ENCODE measurements at places on chromosomes 3 and 15.

DNA sequence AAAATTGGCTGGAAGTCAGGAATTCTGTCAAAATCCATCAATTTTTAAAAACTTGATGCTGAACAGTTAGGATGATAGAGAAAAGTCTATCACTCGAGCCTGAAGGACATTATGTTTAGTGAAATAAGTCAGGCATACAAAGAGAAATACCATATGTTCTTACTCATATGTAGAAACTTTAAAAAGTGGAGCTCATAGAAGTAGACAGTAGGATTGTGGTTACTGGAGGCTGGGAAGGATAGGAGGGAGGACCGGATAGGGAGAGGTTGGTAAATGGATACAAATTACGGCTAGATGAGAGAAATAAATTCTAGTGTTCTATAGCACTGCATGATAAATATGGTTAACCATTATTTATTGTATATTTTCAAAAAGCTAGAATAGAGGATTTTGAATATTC lies 389.5 kb upstream of the RASGRP1 start:
- DNase-seq: no peak

- DNase-seq: peak; percentile 38
Measured at GRCh38 chr3:10703875-10704274, 112.2 kb upstream of the SLC6A11 start.

DNA sequence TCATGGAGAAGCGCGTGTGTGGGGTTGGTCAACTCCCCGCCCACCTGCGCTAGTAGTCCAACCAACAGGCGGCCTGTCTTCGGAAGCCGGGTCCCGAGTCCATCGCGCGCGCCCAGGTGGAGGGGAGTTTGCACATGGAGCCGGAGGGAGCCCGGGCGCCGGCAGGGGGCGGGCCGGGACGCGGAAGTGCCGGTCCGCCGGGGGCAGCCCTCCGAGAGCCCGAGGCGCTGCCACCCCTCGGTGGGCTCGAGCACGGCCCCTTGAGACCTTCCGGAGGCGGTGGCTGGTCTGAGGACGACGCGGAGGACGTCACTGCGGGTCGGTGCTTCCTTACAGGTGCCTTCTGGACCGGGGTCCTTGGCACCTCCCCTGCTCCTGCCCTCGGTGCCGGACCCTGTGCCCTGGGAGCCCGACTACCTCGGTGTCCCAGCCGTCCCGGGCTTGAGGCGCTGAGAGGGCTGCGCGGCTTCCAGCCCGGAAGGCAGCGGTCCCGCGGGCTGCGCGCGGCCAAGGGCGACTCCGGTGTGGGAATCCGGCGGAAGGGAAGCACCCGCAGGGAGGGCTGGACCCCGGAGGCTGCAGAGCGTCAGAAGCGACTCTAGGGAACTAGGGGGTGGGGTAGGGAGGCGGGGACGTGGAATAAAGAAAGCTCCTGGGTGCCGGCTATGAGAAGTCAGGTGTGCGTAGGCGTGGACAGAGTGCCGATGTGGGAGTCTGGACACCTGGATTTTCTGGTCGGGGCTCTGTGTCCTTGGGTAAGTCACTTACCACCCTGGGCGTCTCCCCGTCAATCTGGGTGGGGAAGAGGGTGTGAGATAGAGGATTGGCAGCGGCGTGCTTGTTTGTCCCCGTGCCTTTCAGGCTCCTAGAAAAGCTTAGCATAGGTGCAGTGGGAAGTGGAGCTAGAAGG lies 212.3 kb downstream of the FGF12 start:
- DNase-seq: no peak

DNA sequence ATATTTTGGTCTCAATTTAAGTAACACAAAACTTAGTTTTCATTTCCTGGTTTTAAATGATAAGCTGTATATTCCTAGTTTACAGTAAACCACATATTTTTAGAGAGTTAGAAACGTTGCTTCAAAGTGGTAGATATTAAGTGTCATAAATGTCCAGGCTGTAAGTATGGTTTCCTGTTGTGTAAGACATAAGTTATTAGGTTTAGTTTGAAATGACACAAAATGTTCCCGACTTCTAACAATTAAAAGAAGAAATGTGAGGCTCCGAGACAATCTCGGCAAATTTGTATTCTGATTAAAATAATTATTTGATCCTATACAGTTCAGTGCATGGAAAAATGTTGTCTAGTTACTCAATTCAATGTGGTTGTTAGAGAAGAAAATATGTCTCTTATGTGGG lies 387.3 kb downstream of the EPHA3 start:
- no peak for DNase-seq

GRCh38 chr3:102240720-102241119 lies 194.1 kb upstream of the ZPLD1 start:
- no peak for DNase-seq

- DNase-seq: no peak
Measured at GRCh38 chr3:14462738-14463137, 60.3 kb downstream of the SLC6A6 start.

DNA sequence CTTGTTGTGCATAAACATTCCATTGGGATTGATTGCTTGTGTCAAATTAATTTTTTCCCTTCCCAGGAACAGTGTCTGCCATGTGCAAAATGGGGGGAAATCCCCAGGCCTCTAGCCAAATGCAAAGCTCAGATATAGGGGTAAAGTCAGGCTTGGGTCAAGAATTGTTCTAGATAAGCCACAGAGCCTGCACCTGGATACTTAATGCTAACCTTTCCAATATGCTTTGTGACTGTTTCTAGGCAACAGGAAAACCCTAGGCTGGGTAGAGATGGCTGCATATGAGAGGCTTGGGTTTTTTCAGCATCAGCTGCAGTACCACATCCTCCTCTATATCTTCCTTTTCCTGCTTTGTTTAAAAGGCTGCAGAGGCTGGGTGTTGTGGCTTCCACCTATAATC lies 61.9 kb upstream of the ROPN1 start:
- no peak for DNase-seq

GRCh38 chr15:66948294-66948693 lies 117.1 kb upstream of the SMAD3 start:
- DNase-seq: no peak

DNA sequence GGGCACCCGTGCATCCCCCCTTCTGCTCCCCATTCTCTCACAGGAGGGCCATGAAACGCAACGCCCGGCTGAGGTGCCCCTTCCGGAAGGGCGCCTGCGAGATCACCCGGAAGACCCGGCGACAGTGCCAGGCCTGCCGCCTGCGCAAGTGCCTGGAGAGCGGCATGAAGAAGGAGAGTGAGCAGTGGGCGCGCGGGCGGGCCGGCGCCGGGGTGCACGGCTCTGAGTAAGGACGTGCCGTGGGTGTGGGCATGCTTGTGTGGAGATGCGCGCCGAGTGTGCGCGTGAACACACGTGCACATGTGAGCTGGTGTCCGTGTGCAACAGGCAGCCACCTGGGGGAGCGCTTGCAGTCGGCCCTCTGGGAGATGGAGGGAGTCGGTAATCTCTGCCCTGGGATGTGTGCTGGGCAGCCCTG lies 28.1 kb downstream of the NR1I2 start:
- no peak for DNase-seq

- no peak for DNase-seq
Measured at GRCh38 chr3:100010087-100010417, 104.2 kb downstream of the FILIP1L start.

- no peak for DNase-seq
Measured at GRCh38 chr3:72163809-72164634, 379.1 kb upstream of the PROK2 start.

- no peak for DNase-seq
Measured at GRCh38 chr15:90596943-90597342, 67.2 kb downstream of the CRTC3 start.

- DNase-seq: peak; percentile 93
Measured at GRCh38 chr3:123642182-123642956, 57.5 kb upstream of the HACD2 start.

DNA sequence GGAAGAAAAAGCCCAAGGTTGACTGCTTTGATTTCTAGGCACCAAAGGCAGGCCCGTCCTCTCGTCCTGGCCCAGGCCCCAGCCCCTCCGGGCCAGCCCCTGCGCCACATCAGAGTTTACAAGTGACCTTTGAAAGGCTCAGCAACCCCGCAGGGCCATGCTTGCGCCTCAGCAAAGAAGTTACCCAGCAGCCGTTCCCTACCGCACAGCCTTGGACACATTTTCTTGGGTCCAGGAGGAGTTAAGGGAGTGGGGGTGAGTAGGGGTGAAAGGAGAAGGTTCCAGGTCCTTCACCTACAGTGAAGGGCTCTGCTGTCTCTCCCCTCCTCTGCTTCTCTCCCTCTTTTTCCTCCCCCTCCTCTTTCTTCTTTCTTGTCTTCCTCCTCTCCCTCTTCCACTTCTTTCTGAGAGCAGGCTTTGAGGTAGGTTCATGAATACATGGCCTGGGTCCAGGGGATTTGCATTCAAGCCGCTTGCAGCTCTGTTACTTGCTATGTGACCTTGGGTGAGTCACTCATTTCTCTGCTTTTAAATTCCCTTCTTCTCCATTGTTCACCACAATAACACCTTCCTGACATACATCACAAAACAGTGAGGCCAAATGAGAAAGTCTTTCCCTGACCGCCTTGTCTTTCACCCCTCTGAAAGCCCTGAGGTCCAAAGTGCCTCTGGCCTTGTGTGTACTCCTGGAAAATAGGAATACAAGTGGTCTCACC lies 223.3 kb upstream of the TPRG1 start:
- peak; percentile 67 for DNase-seq

GRCh38 chr3:154121701-154122551 lies 736 bp downstream of the ARHGEF26 start:
- DNase-seq: no peak

DNA sequence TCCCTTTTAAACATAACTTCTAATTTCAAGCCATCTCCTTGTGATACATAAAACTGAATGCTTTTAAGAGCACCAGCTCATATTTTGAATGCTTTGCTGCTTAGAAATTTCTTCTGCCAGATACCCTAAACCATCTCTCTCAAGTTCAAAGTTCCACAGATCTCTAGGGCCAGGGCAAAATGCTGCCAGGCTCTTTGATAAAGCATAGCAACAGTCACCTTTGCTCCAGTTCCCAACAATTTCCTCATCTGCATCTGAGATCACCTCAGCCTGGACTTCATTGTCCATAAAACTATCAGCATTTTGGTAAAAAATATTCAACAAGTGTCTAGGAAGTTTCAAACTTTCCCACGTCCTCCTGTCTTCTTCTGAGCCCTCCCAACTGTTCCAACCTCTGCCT lies 17.5 kb downstream of the OSTN start:
- DNase-seq: no peak

- DNase-seq: no peak
Measured at GRCh38 chr15:87610366-87610765, 646.2 kb downstream of the NTRK3 start.

All from HCT116 (cell line).